Renal pelvis (tissue), 12 donors: ENCODE measurements at places on chromosomes 7 and 10. TPM values are rescaled to one million over a fixed set of nuclear protein-coding genes. Genes with fewer than 3 reads are reported as not detected.

DNA sequence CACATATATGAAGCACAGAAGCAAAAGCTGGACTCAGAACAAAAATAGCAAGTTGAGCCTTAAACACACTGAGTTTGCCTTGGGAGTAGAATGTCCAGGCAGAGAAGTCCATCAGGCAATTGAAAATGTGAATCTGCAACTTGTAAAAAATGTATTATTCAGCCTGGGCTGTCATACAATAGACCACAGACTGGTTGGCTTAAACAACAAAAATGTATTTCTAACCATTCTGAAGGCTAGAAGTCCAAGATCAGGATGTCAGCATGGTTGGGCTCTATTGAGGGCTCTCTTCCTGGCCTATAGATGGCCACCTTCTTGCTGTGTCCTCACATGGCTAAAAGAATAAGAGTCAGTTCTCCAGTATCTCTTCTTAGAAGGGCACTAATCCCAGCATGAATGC is 76.5 kb upstream of the CAPZA2 start:
- no peak for DNase-seq

GRCh38 chr7:92723205-92723604 is 113.2 kb downstream of the CDK6 start:
- no peak for DNase-seq

- DNase-seq: no peak
Observed at GRCh38 chr7:50657341-50657873, 92.2 kb upstream of the DDC start.

DNA sequence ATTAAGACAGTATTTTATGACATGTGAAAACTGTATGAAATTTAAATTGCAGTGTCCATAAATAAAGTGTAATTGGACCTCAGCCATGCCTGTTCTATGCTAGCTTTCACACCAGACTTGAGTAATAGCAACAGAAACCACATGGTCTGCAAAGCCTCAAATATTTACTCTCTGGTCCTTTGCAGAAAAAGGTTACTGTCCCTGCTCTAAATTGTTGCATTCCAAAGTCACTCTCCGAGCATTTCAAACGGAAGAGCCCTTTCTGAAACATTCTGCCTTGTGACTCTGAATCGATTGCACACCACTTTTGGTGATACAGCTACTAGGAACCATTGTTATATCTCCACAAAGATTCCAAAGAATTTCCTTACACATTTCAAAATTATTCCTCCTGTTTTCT is 81.0 kb upstream of the STK17A start:
- DNase-seq: no peak

Gene TCF7L2
- 51.4 TPM for polyA plus RNA-seq
